ENCODE measurements at places on chromosomes 5 and 9.
A peak's percentile ranks its signal among the peaks of the same experiment; 100 is the strongest.

GRCh38 chr9:35791297-35791921 lies at the start of gene NPR2:
Gene NPR2, plus strand, starts transcription at chr9:35791591. Its CDS starts 818 bp downstream, at chr9:35792409.
- no peak for DNase-seq

DNA sequence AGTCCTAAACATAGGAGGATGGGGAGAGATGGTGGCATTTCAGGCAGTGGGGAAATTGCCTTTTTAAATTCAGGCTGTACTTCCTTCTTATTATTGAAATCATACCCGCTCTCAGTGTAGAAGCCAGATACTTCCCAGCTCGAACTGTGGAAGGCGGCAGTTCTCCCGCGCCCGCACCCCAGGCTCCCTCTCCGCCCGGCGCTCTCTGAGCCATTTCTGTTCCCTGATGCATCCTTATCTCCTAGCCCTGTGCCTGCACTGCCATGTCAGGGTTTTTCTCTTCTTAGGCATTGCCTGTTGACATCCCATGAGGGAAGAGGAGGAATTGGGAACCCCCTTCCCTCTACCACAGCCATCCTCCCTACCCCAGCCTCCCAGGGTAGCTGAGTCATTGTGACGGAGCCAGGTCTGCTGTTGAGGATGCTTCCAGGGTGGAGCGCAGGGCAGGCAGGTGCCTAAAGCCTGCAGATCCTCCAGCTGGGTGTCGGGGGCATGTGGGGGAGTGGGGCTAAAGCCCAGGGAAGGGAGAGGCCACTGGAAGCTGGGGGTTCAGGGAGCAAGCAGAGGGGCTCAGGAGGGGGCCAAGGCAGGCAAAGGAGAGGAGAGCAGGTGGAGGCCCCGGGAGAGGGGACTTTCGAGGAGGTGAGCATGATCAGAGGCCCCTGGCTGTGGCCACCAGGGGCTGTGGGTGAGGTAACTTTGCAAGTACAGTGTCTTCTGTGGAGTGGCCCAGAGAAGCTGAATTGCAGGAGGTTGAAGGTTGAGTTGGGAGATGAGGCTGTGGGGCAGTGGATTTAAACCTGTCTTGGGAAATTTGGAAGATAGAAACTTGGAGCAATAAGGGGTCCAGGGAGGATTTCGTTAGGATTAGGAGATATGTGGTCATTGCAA lies 16.2 kb downstream of the LAMC3 start:
- no peak for DNase-seq

- peak; percentile 44 for DNase-seq
Observed at GRCh38 chr5:54363669-54364068, 53.3 kb upstream of the ARL15 start.

DNA sequence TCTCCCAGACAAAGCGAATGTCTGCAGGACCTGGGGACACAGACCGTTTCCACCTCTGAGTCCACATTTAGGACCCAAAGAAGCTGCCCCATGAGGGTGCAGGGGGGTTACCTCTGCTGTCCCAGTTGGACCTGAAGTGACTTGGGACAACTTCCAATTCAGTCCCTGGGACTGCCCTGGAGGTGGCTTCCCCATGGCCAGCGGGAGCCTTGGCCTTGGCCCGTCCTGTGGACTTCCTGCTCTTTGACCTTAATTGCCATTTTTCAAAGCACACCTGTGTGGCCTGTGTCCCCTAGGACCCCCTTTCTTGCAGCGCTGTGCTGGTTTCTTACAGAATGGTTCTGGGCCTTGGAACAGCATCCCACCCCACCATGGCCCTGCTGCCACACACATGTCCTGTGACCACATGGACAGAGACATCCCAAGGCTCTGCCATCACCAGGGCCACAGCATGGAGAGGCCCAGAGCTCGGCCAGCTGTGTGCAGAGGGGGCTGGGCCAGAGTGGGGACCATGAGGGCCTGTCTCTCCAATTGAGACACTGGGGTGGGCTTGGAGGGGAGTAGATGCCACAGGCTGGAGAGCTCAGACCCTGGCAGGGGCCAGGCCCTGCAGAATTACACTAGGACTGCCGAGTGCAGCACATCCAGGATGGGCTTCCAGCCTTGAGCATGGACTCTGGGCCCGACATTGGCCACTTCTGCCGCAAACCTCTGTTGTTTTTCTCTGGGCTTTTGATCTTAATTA lies 45.8 kb downstream of the SECISBP2 start:
- DNase-seq = no peak

DNA sequence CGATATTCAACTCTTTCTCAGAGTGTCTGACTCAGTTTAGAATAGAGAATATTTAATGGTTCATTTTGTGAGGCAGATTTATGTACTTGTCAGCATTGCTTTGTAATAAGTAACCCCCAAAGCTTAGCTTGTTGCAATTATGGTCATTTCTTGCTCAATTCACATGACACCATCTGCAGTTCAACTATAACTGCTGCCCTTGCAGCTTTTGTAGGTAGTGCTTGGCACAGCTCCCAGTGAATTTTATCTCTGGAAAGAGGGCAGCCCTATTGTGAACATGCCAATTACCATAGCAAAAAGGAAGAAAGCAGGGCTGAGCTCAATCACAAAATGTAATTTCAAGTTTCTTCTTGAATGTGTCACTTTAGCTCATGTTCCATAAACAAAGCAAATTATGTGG lies 1587.7 kb upstream of the ACO1 start:
- no peak for DNase-seq

All from astrocyte (in vitro differentiated cells and primary cell).